Pancreas (tissue), 10 donors: ENCODE measurements at places on chromosomes 7 and 10. TPM values are rescaled to one million over a fixed set of nuclear protein-coding genes. Genes with fewer than 3 reads are reported as not detected.

CCDC172 gene
- not detected for polyA plus RNA-seq

SFRP4 gene
- polyA plus RNA-seq, result 0.59 TPM

AMPH gene
- 6.8 TPM for polyA plus RNA-seq

LBX1 gene
- not detected for polyA plus RNA-seq

SIRT1 gene
- polyA plus RNA-seq, result 8.9 TPM

PDE6C gene
- not detected for polyA plus RNA-seq

NODAL gene
- not detected for polyA plus RNA-seq

STAG3 gene
- polyA plus RNA-seq, result 0.99 TPM

SPDYE2B gene
- not detected for polyA plus RNA-seq

HMX2 gene
- 0.19 TPM for polyA plus RNA-seq

CDK14 gene
- polyA plus RNA-seq, result 7.6 TPM

TIMM23B gene
- polyA plus RNA-seq, result 8.9 TPM

DNA sequence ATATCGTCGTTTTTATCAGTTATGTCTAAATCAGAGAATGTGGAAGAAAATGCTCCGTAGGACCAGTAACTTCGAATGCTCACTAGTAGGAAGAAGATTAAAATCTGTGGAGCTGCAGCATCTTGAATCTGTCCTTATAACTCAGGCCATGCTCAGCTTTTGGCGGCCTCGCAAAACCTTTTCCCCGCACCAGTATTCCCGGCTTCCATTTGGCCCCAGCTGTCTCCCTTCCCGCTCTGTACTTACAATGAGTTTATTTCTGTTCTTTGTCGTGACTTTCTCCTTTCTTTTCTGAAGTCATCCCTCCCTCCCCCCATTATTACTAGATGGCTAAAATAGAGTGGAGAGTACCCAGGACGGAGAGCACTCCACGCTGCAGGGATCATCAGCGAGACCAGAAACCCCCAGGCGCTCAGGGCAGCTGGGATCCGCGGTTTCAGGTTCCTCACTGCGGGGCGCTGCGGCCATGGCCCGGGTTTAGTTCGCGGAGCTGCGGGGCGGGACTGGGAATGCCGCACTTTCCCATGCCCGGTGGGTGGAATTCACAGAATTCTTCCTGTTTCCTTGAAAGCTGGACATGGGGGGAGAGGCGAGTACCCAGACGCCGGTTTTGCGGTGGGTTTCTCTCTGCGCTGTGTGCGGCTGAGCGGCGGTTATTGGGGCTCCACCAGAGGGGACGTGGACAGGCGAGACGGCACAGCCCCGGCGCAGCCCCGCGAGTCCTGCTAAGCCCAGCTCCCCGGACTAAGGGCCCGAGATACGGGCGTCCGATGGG lies 183.5 kb downstream of the POM121L12 start:
- H3K4me3 ChIP-seq, result no peak overlapping the region
- H3K27me3 ChIP-seq, result no peaks in the 10 kb centered on the region
- H3K4me1 ChIP-seq, result no peaks in the 10 kb centered on the region

GRCh38 chr10:36534471-36535002 lies 590.9 kb upstream of the ANKRD30A start:
- no peaks in the 10 kb centered on the region for H3K4me1 ChIP-seq
- H3K4me3 ChIP-seq, result no peak overlapping the region
- H3K36me3 ChIP-seq, result no peaks in the 10 kb centered on the region
- H3K27me3 ChIP-seq, result no peaks in the 10 kb centered on the region

DNA sequence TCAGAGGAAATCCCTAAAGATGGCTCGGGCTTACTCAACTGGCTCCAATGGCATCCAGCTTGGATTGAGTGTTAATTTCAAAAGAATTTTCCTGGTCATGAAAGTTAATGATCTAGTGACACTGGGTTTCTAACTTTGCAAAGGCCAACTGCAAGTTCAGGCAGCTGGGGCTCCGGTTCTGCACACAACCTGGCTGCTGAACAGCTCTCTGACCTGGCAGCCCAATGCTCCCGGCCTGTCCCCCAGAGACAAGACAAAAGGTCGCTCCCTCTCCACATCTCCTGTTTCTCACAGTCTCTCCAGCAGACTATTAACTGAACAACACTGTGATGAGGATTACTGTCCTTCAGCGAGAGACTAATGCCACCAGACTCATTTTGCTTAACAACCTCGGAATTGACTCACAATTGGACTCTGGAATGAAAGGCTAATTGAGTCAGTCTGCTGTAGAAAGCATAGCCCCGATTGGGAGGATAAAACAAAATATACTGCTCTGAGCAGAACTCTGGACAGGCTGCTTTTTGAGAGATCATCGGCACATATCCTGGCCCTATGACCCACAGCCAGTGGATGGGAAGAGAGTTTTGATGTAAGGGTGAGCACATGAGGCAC lies 174.5 kb downstream of the GFRA1 start:
- no peaks in the 10 kb centered on the region for H3K4me1 ChIP-seq
- H3K27ac ChIP-seq, result no peak overlapping the region
- DNase-seq, result no peak
- H3K36me3 ChIP-seq, result no peaks in the 10 kb centered on the region

- no peaks in the 10 kb centered on the region for H3K4me1 ChIP-seq
- no peaks in the 10 kb centered on the region for H3K36me3 ChIP-seq
- no peak overlapping the region for H3K4me3 ChIP-seq
- H3K27me3 ChIP-seq, result no peaks in the 10 kb centered on the region
These were observed 170.1 kb downstream of the DOCK4 start for GRCh38 chr7:112036071-112036470.

DNA sequence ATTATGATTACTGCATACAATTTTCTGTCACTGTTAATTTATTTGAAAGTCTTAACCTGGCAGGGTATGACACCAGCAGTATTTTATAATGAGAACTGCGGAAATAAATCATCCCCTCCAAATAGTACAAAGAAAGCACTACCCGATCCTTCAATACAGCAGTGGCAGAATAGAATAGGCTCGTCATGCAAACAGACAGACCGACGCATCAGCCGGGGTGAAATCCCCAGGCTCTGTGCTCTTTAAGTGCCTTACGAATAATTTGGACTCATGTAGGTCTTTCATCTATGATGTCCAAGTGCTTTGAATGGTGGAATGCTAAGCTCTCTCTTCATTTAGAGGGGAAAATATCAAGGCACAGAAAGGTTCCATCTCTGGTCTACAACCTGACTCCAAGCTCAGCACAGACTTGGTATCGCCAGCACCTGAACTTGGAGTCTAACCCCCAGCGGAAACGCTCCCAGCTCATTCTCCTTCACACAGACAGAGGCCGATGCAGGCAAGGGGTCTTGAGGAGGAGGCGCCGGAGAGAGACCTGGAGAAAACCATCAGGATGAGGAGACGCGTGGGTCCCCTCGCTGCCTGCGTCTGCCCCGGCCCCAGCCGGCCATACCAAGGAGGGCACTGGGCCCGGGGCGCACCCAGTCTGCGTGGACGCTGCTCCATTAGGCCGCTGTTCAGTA lies 568.1 kb upstream of the MKI67 start:
- H3K4me3 ChIP-seq, result no peak overlapping the region
- no peaks in the 10 kb centered on the region for H3K4me1 ChIP-seq
- DNase-seq, result no peak
- no peaks in the 10 kb centered on the region for H3K36me3 ChIP-seq
- no peak overlapping the region for H3K27ac ChIP-seq

- no peak overlapping the region for H3K27ac ChIP-seq
- H3K4me1 ChIP-seq, result no peaks in the 10 kb centered on the region
- no peak overlapping the region for H3K4me3 ChIP-seq
These were observed 178.0 kb upstream of the BMPER start for GRCh38 chr7:33727315-33727714.

DNA sequence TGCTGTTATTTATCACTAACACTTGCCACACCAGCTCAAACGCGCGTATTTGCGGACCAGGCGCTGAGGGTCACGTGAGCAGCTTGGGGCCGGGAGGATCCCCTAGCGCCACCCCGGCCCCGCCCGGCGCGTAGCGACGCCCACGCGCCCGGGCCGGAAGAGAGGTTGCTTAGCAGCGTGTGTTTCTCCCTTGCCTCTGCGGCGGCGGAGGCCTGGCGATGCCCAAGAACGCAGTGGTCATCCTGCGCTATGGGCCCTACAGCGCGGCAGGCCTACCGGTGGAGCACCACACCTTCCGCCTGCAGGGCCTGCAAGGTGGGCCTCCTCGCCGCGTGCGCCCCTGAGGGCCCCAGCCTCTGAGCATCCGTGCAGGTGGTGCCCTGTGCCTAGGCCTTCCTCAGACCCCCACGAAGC lies at the start of gene C10orf53:
Gene C10orf53 (plus strand): TSS at position 172 of the 414 bp plus-strand sequence. CDS start 47 bp downstream, at position 219.
- H3K36me3 ChIP-seq, result no peaks in the 10 kb centered on the region
- H3K27ac ChIP-seq, result no peak within 1 kb of the TSS
- H3K4me3 ChIP-seq, result no peak within 1 kb of the TSS
- no peaks in the 10 kb centered on the region for H3K27me3 ChIP-seq
- no peaks in the 10 kb centered on the region for H3K4me1 ChIP-seq

GRCh38 chr7:144133307-144133706 lies 10.3 kb downstream of the OR2A14 start:
- H3K36me3 ChIP-seq, result no peaks in the 10 kb centered on the region
- no peaks in the 10 kb centered on the region for H3K27me3 ChIP-seq

DNA sequence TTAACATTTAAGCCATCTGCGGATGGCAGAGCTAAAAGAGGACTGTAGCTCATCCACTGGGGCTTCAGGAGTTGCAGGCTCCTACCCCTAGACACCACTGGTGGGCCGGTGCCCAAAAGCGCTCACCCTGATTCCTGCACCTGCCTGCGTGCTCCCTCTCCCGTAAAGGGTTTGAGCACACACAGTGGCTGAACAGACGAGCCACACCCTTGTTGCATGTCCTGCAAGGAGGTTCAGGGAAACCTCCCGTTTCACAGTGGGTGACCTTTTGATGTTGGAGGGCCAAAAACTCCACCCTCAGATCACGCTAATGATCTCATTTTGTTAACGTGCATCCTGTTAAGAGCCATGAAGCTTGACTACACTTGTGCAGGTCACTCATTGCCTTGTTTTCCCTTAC lies 37.9 kb downstream of the SYPL1 start:
- no peak overlapping the region for H3K27ac ChIP-seq
- H3K4me1 ChIP-seq, result peaks cover 22% of the 10 kb centered on the region
- no peak for DNase-seq
- no peaks in the 10 kb centered on the region for H3K27me3 ChIP-seq

DNA sequence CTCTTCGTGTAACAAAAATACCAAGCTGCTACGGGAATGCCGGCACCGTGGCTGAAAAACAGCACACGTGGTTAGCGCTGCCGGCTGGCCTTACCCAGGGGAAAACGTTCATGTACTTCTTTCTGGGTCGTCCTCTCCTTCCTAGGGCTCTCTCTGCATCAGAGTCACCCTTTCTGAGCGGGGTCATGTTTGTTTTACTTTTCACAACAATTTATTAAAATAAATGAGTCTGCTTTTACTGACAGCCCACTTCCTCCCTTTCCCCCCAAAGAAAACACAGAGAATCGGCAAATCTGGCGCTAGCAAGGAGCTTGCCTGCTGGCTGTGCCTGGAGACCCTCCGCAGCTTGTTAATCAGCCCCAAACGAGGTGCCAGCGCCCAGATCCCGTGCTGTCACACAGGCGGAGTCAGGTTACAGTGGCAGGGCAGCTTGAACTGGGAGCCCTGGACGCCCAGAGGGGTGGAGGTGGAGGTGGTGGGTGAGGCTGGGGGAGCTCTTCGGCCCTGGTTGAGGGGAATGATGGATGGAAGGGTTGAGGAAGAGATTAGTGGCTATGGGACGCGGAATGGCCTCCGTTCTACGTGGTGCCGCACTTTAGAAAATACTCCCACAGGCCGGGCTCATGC lies 162.2 kb upstream of the TNS3 start:
- H3K27me3 ChIP-seq, result no peaks in the 10 kb centered on the region
- H3K4me3 ChIP-seq, result no peak overlapping the region
- H3K27ac ChIP-seq, result no peak overlapping the region
- DNase-seq, result no peak
- H3K4me1 ChIP-seq, result no peaks in the 10 kb centered on the region

- H3K4me1 ChIP-seq, result no peaks in the 10 kb centered on the region
- H3K27me3 ChIP-seq, result no peaks in the 10 kb centered on the region
- H3K27ac ChIP-seq, result no peak overlapping the region
- no peak overlapping the region for H3K4me3 ChIP-seq
These were observed 573.8 kb downstream of the POM121L12 start for GRCh38 chr7:53609185-53609584.

- no peak overlapping the region for H3K27ac ChIP-seq
- H3K36me3 ChIP-seq, result no peaks in the 10 kb centered on the region
- peak overlapping the region; percentile 38 for H3K4me3 ChIP-seq
- peaks cover 4% of the 10 kb centered on the region for H3K4me1 ChIP-seq
- no peaks in the 10 kb centered on the region for H3K27me3 ChIP-seq
These were observed 274 bp downstream of the PITX3 start for GRCh38 chr10:102241032-102241443.

- H3K4me1 ChIP-seq, result no peaks in the 10 kb centered on the region
- H3K36me3 ChIP-seq, result no peaks in the 10 kb centered on the region
- H3K27ac ChIP-seq, result no peak overlapping the region
- no peak for DNase-seq
- H3K4me3 ChIP-seq, result no peak overlapping the region
These were observed 8.4 kb downstream of the AGAP3 start for GRCh38 chr7:151094675-151095074.

DNA sequence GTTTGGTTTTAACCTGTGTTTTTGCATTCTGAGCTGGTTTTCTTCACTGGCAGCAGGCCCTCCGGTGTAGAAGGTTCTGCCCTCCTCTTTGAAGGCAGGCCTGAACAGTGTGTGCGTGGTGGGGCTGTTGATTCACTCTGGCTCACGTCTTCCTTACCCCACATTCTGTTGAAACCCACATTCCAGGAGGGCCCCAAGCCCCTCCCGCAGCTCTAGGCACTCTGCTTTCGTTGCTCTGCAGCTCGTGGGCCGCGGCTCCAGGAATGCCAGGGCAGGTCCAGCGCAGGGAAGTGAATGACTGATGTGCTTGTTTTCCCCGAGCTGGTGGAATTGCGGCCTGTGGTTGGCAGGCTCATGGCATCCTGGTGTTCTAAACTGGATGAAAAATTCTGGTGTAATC lies 49.0 kb downstream of the HTRA1 start:
- no peaks in the 10 kb centered on the region for H3K4me1 ChIP-seq
- no peak for DNase-seq
- no peak overlapping the region for H3K27ac ChIP-seq
- no peak overlapping the region for H3K4me3 ChIP-seq

DNA sequence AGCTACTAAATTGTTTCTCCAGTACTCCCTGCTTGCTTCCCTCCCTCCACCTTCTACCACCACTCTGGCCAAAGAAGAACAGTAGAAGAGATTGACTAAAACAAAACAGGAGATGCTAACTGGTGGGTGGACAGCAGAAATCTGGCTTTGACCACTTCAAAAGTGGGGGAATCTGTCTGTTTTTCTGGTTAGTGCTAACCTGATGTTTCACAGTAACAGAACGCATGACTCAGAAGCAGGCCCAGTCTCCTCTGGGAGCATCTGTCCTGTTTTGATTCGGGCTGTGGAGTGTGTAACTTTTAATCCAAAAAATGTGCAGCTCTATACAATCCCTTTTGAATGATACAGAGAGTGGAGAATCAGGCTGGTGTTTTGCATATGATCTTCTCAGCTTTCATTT lies 32.7 kb upstream of the ZNF438 start:
- no peak overlapping the region for H3K4me3 ChIP-seq
- H3K27ac ChIP-seq, result no peak overlapping the region
- no peaks in the 10 kb centered on the region for H3K4me1 ChIP-seq
- no peaks in the 10 kb centered on the region for H3K27me3 ChIP-seq
- no peaks in the 10 kb centered on the region for H3K36me3 ChIP-seq

GRCh38 chr7:31100871-31101270 lies 48.8 kb downstream of the ADCYAP1R1 start:
- H3K4me1 ChIP-seq, result no peaks in the 10 kb centered on the region
- no peak overlapping the region for H3K4me3 ChIP-seq
- no peaks in the 10 kb centered on the region for H3K36me3 ChIP-seq
- no peak overlapping the region for H3K27ac ChIP-seq
